ENCODE measurements at places on chromosomes 1 and 21.

GRCh38 chr1:111139956-111140679, at the start of the genes CEPT1 and DRAM2:
TSS of gene CEPT1 (plus strand) at chr1:111140223. CDS start at chr1:111147715, 7,492 bp downstream.
TSS of gene DRAM2 (minus strand) at chr1:111140093. CDS start at chr1:111131554, 8,539 bp downstream.
- peak; percentile 98 for DNase-seq

- no peak for DNase-seq
These were observed 7.6 kb downstream of the LAPTM5 start for GRCh38 chr1:30749691-30750583.

DNA sequence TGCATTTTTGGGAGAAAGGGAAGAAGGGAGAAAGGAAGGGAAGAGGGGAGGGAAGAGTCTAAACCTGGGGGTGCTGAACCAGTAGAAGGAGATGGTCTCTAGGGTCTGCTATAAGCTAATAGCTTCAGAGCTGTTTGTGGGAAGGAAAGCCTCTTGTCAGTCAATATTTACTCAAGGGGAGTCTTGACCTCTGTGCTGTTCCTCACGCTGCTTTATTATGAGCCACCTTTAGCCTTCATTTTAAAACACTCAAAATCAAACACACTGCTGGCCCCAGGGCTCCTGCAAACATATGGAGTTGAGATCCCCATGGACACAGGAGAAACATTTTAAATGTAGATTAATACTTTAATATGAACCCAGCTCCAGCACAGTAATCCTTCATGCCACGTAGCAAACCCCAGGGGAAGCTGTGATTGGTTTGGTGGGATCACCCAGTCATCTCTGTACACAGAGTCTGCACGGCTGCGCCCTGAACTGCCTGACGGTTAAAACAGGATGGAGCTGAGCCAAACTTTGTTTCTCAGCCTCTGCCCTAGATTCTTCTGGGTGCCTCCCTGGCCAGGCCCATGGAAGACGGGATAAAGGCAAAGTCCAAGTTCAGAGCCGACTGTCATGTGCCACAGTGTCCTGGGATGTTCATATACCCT, 40.2 kb upstream of the VWA5B1 start:
- DNase-seq = no peak

DNA sequence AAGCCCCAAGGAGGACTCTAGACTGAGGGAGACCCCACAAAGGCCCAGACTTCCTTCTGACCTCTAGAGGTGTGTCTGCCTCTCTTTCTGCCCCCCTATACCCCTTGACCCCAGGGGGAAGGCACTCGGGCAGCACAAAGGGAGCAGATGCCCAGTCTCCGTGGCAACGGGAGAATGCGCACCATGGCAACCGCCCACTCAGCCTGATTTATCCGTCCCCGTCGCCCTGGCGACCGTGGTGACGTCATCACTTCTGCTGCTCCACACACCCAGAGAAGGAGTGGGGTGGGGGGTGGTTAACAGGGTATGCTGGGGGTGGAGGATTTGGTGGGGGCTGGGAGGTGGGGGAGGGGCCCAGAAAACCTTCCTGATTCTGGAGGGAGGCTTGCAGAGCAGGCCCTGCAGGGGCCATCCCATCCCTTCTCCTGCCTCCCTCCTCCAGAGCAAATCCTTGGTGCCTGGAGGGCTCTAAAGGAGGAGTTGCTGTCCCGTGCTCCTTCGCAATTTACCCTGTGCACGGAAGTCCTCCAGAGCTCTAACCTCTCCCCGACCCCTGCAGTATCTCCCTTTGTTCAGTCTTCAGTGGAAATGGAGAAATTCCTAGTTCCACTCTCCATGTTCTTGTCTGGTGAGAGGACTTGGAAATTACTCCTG, 6.3 kb downstream of the CELF3 start:
- no peak for DNase-seq

DNA sequence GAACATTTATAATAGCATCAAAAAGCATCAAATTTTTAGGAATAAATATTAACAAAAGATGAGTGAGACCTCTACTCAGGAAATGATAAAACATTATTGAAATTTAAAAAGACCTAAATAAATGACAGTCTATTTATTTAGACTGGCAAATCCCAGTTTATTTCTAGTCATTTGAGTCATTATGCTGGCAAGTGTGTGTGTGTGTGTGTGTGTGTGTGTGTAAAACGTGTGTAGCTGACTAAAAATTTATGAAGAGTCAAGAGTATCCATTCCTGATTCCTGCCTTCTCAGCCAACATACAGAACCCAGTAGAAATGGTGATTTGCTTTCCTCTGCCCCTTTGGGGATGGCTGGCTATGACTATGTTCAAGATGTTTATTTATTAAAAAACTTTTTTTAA, 46.2 kb downstream of the OSBPL9 start:
- DNase-seq = no peak

DNA sequence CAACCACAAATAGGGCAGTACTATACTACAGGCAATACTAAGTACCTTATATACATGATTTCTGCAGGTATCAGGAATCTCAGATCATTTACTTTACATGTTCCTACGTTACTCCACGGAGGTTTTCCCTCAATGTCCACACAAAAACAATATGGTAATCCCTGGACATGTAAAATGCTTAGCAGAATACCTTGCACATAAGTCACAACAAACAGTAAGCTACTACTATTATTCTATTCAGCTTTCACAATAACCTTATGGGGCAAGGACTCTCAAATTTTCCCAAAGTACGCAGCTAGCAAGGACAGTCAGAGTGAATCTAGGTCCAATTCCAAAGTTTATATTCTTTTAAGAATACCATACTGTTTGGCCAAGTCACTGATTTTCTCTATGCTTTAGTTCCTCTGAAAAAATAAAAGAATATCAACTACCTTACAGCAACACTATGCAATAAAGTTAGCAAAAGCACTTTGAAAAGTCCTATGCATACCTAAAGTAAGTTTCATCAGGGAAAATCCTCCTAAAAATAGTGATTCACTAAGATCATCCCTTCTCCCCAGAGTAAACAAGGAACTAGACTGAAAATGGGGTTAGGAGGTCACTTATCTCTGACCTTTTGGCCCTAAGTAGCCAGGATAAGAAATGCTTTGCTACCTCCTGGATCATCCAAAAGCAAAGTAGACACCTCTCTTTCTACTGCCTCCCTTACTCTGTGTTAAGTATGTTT, 67.4 kb downstream of the LUZP1 start:
- no peak for DNase-seq

DNA sequence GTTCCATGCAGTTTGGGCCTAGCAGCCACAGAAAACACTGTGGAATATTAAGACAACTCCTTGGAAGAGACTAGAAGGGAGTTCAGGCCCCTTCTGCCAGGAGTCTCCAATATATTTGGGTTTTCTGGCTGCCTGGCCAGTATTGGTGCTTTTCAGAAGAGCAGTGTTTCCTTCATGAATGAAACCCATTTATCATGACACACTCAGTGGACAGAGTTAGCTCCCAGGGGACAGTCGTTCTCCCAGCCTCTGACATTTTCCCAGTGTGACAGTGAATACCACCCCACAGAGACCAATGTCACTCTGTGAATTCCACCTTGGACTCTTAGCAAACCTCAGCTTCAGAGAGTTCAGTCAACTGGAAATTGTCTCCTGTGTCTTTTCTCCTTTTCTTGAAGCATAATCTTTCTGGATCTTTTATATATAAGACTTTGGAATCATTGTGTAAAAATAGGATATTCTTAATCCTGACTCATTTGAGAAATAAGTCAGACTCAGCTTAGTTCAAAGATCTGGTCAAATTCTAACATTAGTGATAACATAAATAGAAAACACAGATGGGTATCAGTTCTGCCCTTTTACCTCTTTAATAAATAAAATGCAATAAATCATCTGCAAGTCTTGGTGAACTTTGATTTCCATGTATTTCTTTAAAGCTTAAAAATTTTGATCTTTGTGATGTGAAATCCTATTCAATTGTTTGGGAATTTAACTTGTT, 40.4 kb downstream of the GNG12 start:
- no peak for DNase-seq

DNA sequence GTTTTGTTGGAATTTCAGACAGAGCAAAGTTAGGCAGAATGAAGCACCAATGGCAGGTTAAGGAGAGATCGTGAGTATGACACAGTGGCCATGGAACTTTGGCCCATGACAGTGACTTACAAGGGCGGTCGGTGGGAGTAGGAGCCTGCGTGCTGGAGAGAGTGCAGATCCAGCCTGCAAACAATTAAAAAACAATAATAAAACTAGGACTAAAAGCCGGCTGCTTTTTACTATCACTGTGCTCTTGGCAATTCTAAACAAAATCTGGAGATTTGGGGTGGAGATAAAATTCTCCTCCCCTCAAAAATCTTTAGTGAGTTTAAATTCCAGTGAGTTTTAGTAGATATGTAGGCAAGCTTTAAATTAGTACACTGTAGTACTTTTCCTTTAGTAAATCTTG, 96.9 kb downstream of the DHRS3 start:
- no peak for DNase-seq

DNA sequence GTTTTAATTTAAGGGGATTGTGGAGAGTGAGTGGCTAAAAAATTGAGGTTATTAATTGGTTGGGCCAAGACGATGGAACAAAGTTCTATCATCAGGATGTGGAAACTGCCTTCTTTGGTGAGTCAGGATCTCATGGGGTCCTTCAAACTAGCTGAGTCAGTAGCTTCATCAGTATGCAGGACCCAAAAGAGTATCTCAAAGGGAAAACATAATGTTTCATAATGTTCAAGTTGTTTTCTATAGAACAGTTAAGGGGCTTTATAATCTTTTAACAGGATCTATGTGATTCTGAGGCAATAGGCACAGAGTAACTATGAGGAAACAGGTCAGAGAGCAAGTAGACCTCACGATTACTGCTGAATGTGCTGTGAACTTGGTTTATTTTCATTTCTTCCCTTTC, 3.2 kb upstream of the OLFML2B start:
- no peak for DNase-seq

DNA sequence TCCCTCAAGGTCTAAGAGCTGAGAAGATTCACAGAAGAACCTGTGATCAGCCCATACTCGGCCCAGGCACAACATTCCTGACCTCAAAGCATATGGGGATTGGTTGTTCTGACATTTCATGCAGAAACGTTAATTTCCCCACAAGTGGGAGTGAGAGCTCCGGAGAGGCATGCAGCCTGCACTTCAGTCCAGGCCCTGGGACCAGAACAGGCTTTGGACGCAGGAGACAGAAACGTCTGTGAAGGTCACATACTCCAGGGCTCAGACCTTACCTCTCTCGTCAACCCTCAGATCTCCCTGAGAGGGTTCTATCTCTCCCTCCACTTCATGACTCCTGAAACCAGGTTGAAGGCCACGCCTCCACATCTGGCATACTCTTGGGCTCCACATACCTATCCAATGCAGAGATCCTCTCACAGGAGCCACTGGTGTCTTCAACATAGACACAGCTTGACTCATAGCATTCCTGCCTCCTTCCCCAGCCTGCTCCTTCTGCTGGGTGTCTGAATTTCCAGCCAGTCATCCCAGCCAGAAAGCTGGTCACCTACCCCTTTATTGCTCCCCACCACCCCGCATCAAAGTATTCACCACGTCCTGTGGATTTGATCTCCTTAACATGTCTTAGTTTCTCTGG, 149.2 kb downstream of the OMA1 start:
- DNase-seq = no peak

DNA sequence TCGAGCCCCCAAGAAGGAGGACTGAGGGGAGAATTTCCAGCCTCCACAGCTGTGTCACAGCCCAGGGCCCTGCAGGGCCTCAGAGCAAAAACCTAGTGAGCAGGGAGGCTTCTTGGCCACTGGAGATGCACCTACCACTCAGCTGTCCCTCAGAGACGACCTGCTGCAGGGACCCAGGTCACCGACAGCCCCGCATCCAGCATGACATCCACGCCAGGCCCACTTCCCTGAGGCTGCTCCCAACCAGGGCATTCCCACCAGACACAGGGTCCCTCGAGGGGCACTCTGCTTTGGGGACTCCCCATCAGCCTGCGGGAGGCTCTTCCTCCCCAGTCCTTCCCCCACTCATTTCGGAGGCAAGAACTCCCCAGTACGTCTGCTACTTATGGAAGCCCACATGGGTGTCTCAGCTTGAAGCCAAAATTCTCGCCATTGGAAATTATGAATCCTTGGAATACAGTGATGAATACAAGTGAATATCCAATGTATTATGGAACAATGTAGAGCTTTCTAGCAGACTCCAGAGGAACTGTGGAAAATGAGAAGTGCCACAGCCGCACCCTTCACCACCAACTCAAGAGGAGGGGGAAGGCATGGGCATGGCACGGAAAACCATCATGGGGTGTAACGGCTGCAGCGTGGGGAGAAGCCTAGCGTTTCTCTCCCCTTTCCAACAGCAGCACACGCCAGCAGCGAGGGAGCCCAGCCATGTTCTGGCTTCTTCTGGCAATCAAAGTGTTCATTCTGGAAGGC, 6.9 kb downstream of the TFF3 start:
- no peak for DNase-seq

All from aorta (tissue), 5 donors.